Epithelial cell of proximal tubule (primary cell): ENCODE measurements at places on chromosomes 3 and 15. TPM values are rescaled to one million over a fixed set of nuclear protein-coding genes. Genes with fewer than 3 reads are reported as not detected.

Gene FBXO40
- not detected in 2 replicates for total RNA-seq

Gene SNTN
- not detected in 2 replicates for total RNA-seq

Gene PLD1
- total RNA-seq: 5.1 and 9.0 TPM in 2 replicates

Gene ALAS1
- total RNA-seq: 56.3 and 71.5 TPM in 2 replicates

Gene EHHADH
- 5.5 and 9.3 TPM in 2 replicates for total RNA-seq

Gene A4GNT
- total RNA-seq: not detected in 2 replicates

Gene NPAP1
- 0.07 TPM in 1 of 2 replicates, not detected in the other for total RNA-seq

Gene DNAJA4
- total RNA-seq: 10.2 and 11.1 TPM in 2 replicates

Gene CHRD
- total RNA-seq: not detected in 2 replicates

Gene CKMT1A
- total RNA-seq: 4.0 and 8.1 TPM in 2 replicates

Gene GPR160
- 11.0 and 23.9 TPM in 2 replicates for total RNA-seq

Gene DNAH12
- not detected in 2 replicates for total RNA-seq

Gene ARRDC4
- 2.0 and 18.3 TPM in 2 replicates for total RNA-seq

Gene HHLA2
- 0.23 TPM in 1 of 2 replicates, not detected in the other for total RNA-seq

Gene ALPK3
- total RNA-seq: 24.7 and 30.8 TPM in 2 replicates

Gene PRTG
- total RNA-seq: 4.4 and 10.1 TPM in 2 replicates

Gene MAP2K5
- total RNA-seq: 2.8 and 3.2 TPM in 2 replicates

- DNase-seq: no peak
These were observed 301.2 kb upstream of the PROK2 start for GRCh38 chr3:72086042-72086742.

DNA sequence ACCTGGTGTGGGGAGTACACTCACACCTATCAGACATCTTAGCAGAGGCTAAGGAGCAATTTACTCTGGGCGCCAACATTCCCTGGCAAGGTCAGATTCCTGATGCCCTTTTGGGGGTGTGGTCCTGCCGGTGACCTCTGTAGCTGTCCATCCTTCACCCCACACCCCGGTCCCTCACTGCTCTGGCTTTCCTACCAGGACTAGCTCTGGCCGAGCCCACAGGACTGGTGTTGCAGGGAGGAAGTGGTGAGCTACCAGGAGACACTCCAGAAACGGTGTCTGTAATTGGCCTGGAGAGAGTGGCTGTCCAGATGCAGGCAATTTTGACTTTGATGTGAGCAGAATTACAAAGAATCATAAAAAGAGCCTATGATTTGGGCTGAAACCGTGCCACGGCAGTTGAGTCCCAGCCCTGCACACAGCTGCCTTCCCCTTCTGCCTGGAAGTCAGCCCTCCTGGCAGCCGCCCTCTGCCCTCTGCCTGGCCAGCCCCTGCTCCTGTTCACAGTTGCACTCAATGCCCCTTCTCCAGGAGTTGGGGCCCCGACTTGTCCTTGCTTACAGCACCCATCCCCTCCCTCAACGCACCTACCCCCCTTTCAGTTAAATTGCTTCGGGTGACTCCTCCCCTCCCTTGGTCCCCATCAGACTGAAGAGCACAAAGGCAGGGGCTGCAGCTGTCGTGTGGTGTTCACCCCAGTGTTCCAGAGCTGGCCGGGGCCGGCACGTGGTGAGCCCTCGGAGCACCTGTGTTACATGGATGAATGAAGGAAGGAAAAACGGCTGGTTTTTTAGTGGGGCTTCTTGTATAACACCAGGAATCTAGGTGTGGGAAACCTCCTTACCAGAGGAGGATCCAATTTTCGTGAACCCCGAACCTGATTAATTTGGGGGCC, 80.2 kb upstream of the TPM1 start:
- DNase-seq: no peak

- no peak for DNase-seq
These were observed 38.9 kb downstream of the MDFIC2 start for GRCh38 chr3:70273492-70273891.

- no peak for DNase-seq
These were observed 130.6 kb downstream of the MBNL1 start for GRCh38 chr3:152399374-152399773.

DNA sequence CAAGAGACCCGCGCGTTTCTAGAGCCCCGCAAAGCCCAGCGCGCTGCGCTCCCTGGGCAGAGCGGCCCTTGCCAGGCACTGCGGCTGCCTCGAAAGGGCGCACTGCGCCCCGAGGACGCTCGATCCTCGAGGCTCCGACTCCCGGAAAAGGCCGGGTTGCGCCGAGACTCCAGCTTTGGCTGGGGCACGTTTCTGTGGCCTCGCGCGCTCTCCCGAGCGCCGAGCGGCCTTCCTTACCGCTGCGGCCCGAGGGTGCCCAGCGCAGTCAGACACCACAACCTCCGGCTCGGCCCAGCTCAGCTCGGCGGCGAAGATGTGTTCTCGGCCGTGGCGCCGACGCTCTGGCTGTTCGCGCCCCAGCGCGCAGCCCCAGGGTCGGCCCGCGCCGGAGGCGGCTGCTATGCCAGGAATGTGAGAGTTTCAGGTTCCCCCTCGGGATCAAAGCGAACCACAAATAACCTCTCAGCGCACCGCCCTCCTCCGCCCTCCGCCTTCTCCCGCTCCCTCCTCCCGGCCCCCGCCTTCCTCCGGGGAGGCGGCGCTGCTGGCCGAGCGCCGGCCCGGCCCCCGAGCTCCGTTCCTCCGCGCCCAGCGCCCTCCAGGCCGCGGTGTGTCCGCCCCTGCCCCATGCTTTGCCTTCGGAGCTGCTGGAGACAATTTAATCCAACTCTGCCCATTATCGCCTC, at the start of gene AMOTL2:
Gene AMOTL2, minus strand, starts transcription at position 343 of the 686 bp plus-strand sequence. CDS start 3,014 bp downstream, outside the sequence.
- DNase-seq: peak; percentile 60

GRCh38 chr15:25832158-25832557, 31.0 kb downstream of the ATP10A start:
- no peak for DNase-seq

DNA sequence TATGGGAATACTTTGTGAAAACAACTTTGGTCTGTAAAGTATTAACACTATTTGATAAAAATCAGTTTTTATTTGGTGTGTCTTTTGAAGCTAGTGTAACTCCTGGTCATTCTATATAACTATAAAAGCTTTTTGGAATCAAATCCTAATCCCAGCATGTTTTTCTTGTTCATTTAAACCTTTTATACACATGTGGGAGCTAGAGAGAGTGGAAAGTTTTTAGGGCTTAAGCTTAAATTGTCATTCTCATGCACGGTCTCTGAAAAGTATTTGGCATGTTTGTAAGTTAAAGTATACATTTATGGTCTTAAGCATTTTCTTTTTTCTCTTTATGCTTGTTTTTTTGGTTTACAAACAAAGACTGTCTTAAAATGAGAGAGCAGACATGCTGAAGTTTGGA, 83.4 kb upstream of the RARB start:
- DNase-seq: no peak

- DNase-seq: no peak
These were observed 45.8 kb upstream of the FSIP1 start for GRCh38 chr15:39828374-39828931.

DNA sequence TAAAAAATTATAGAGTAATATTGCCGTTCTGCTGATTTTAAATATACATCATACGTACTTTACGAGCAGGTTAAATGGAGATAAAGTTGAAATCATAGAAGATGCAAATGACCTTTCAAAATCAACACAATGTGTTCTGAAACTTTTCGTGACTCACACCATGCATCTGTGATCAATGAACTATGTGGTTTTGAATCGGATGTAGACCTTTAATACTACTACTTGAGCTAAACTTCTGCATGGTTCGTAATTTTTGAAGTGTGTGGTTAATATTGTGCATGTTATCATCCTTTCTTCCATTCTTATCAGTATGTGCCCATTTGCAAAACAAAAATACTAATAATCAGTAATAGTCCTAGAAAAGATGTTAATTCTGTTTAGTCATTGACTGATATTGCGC, 58.9 kb downstream of the GASK1A start:
- DNase-seq: no peak

DNA sequence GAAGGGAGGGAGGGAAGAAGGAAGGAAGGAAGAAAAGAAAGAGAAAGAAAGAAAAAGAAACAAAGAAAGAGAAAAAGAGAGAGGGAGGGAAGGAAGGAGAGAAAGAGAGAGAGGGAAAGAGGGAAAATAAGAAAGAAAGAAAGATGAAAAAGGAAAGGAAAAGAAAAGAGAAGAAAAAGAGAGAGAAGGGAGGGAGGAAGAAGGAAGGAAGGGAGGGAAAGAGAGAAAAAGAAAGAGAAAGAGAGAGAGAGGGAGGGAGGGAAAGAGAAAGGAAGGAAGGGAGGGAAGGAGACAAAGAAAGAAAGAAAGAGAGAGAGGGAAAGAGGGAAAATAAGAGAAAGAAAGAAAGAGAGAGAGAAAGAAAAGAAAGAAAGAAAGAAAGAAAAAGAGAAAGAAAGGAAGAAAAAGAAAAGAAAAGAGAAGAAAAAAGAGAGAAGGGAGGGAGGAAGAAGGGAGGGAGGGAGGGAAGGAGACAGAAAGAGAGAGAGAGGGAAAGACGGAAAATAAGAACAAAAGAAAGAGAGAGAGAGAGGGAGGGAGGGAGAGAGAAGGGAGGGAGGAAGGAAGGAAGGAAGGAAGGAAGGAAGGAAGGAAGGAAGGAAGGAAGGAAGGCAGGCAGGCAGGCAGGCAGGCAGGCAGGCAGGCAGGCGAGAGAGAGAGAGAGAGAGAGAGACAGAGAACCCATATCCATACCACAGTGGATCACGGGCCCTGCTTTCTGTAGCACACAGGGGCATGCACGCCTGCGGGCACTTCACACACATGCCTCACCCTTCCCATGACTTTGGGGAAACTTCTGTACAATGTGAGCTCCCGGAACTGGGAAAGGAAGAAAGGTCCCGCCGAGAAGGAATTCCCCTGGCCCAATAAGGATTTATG, 52.5 kb downstream of the ADCY5 start:
- no peak for DNase-seq

- DNase-seq: no peak
These were observed 20.8 kb downstream of the COL6A6 start for GRCh38 chr3:130537673-130538304.

GRCh38 chr3:160343132-160343531, 55.9 kb downstream of the IFT80 start:
- no peak for DNase-seq

GRCh38 chr3:43998370-43998835, 243.3 kb upstream of the TOPAZ1 start:
- no peak for DNase-seq

GRCh38 chr3:72782521-72782920, 65.7 kb downstream of the SHQ1 start:
- DNase-seq: no peak

- no peak for DNase-seq
These were observed 11.9 kb upstream of the ALDH1A2 start for GRCh38 chr15:58077427-58077826.

- DNase-seq: no peak
These were observed 66.4 kb upstream of the NR2E3 start for GRCh38 chr15:71743861-71744382.

GRCh38 chr3:54424292-54424691, 301.9 kb downstream of the CACNA2D3 start:
- DNase-seq: no peak

GRCh38 chr15:86743283-86743903, 663.7 kb downstream of the AGBL1 start:
- DNase-seq: no peak

GRCh38 chr3:11914041-11914440, 67.4 kb upstream of the TAMM41 start:
- no peak for DNase-seq

DNA sequence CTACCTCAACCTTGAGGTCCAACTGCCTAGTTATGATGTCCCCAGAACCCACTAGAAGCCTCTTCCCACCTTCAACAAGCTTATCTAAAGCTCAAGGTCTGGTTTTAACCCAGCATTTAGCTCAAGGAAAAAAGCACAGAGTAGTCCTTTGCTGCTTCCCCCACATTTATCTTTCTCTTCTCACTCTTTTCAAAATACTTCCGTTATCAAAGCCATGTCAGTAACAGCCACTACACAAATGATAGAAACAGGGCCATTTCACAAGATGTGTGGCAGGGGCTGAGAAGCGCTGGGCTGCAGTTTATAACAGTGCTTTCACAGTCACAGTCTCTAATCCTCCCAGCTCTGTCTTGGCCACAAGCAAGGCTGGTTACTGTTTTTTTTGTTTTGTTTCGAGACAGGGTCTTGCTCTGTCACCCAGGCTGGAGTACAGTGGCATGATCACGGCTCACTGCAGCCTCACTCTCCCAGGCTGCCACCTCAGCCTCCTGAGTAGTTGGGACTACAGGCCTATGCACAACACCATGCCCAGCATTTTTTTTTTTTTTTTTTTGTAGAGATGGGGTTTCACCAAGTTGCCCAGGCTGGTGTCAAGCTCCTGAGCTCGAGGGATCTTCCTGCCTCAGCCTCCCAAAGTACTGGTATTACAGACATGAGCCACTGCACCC, 218.8 kb downstream of the OSBPL10 start:
- DNase-seq: no peak
